ENCODE measurements at places on chromosomes 6 and 20.

DNA sequence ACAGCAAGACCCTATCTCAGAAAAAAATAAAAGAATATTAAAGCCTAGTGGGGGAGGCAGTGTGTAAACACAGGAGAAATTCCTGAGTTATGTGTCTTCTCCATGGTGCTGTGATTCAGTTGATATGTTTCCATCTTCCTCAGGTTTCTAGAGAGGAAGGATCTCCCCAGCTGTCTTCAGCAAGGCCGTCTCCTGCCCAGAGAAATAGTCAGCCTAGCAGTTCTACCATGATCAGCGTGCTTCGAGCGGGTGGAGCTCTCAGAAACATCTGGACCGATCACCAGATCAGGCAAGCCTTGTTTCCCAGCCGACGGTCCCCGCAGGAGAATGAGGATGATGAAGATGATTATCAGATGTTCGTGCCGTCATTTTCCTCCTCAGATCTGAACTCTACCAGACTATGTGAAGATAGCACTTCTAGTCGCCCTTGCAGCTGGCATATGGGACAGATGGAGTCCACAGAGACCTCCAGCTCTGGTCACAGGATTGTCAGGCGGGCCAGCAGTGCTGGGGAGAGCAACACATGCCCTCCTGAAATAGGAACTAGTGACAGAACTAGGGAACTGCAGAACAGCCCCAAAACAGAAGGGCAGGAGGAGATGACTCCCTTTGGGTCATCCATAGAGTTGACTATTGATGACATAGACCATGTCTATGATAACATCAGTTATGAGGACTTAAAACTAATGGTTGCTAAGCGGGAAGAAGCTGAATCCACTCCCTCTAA lies 34.9 kb upstream of the MTHFD1L start:
- DNase-seq = no peak

DNA sequence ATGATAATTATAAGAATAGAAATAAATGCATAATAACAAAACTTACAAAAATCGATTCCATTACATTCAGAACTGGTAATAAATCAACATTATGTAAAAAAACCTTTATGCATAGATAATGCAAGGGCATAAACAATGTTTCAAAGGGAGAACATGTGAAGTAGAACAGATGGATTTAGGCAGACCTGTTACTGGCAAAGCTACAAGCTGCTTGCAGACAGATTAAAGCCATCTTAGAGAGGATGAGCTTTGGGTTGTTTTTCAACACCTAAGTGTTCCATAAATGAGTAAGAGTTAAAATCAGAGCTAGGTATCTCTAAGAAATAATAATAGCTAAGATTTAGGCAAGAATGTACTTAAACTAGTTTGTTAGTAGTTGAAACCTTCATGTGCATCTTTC lies 37.2 kb downstream of the SNAP25 start:
- no peak for DNase-seq

- no peak for DNase-seq
These were observed 830 bp upstream of the CYP24A1 start for GRCh38 chr20:54174457-54175175.

DNA sequence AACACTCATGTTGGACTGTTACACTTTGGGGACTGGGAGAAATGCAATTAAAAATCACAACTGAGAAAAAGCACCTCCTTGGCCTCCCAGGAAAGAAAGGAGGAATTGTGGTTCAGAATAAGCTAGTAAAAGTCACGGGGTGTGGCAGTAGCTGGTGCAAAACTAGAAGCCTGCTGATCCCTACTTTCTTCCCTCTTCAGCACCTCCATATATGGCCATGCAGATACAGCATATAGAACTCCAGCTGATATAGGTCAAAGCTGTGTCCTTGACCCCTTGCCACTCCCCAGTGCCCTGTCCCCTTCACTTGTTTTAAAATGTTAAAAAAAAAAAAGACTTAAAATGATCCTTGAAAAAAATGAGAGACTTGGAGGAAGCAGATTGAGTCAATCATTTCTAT lies 5.5 kb upstream of the FLRT3 start:
- DNase-seq = no peak

- no peak for DNase-seq
These were observed 154.9 kb upstream of the BEND6 start for GRCh38 chr6:56799989-56800388.

DNA sequence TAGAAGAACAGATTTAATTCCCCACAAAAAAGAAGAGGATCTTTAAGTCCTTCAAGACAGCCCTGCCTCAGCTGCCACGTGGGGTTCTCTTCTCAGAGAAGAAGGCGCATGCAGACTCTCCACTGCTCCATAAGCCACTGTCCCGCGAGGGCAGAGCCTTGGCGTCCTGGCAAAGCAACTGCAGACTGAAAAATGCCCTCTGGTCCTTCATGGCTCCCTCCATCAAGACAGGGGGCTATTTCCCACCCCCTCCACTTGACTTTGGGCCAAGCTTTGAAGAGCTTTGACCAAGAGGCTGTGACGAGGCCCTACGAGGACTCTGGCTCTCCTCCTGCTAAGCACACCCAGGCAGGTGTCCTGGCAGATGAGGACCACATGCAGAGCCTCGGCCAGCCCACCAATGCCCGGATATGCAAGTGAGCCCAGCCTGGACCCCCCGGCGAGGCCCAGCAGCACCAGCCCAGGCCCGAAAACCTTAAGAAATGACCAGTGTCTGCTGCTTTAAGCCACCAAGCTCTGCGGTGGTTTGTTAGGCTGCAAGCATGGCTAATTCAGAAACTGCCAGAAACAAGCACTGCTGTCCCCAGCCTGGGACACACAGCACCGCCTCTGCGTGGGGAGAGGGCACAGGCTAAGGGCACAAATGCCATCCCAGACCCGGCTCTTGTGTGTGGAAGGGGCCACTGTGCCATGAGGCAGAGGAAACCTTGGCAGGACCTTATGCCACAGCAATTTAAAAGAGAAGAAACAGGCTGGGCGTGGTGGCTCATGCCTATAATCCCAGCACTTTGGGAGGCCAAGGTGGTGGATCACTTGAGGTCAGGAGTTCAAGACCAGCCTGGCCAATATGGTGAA lies 16.1 kb downstream of the GMEB2 start:
- no peak for DNase-seq

GRCh38 chr6:90186637-90187371 lies 109.8 kb downstream of the BACH2 start:
- no peak for DNase-seq

- DNase-seq = no peak
These were observed 66.9 kb downstream of the RSPH3 start for GRCh38 chr6:158933079-158933595.

- DNase-seq = no peak
These were observed 100.3 kb upstream of the MTHFD1L start for GRCh38 chr6:150765067-150765764.

- no peak for DNase-seq
These were observed 121.0 kb downstream of the SASH1 start for GRCh38 chr6:148463671-148464070.

GRCh38 chr20:37816003-37816402 lies 86.9 kb upstream of the VSTM2L start:
- no peak for DNase-seq

- no peak for DNase-seq
These were observed 3.4 kb upstream of the FAM110A start for GRCh38 chr20:830011-830521.

GRCh38 chr6:9799582-9799981 lies 615.3 kb downstream of the TFAP2A start:
- DNase-seq = no peak

GRCh38 chr6:51678905-51679620 lies 408.4 kb downstream of the PKHD1 start:
- DNase-seq = no peak

- DNase-seq = no peak
These were observed 31.3 kb upstream of the BMP2 start for GRCh38 chr20:6735942-6736845.

- no peak for DNase-seq
These were observed 47.7 kb downstream of the STAU1 start for GRCh38 chr20:49140411-49140810.

DNA sequence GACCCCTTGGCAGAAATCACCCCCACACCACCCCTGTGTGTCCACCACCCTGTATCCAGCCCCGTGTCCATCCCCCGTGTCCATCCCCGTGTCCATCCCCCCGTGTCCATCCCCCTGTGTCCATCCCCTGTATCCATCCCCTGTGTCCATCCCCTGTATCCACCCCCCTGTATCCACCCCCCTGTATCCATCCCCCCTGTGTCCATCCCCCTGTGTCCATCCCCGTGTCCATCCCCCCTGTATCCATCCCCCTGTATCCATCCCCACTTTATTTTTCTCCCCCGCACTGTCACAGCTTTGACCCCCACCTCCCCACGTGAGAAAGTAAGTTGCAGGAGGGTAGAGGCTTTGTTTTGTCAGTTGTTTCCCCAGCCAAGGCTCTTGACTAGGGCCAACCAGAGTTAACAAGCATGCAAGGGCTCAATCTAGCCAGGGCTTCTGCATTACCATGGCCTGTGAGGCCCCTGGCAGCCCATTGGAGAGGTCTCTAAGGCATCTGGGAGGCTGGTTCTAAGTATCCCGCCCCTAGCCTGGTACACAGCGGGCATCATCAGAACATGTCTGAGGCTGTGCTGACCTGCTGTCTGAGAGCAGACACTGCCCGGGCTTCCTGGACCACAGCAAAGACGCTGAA lies 18.1 kb upstream of the SIRPA start:
- no peak for DNase-seq

GRCh38 chr6:81969011-81969410 lies 216.5 kb upstream of the TENT5A start:
- DNase-seq = no peak

DNA sequence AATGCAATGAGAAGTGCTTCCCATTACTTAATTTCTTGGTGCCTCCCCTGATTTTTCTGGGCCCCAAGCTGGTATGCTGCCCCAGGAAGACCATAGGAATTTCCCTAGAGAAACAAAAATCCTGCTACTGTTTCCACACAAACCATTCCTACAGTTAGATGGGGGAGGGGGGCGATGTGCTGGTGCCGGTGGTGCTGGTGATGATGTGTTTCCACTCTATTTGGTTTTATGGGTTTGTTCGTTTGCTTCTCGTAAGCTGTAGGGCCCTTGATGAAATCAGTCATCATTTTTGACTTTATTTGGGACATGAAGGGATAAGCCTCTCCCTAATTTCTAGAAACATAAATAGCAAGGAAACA lies 105.1 kb downstream of the MKKS start:
- no peak for DNase-seq

GRCh38 chr20:44020406-44021148 lies 105.9 kb downstream of the TOX2 start:
- no peak for DNase-seq

- DNase-seq = no peak
These were observed 38.0 kb downstream of the VGLL2 start for GRCh38 chr6:117303323-117303722.

- no peak for DNase-seq
These were observed 198.3 kb downstream of the PLCB1 start for GRCh38 chr20:8330319-8330784.

- no peak for DNase-seq
These were observed 11.2 kb downstream of the TP53INP2 start for GRCh38 chr20:34715384-34715783.

GRCh38 chr6:87544474-87544735 lies 45.4 kb downstream of the RARS2 start:
- no peak for DNase-seq

- DNase-seq = no peak
These were observed 728 bp downstream of the TMC2 start for GRCh38 chr20:2537101-2537500.

DNA sequence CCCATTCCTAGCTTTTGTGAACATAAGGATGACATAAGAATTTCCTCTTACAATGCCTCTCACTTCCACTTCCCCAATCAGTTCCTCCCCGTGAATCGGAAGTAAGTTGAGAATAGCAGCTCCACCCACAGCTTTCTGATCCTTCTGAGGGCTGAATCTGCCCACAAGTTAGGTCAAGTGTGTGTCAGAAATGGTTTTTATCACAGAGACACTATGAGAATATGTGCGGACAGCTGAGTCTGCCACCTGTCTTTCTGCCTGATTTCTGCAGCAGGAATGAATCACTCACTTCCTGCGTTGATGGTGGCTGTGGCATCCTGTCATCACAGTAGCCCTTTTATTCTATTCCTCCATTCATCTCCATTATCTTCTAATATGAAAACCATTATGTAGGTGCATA lies 70.2 kb downstream of the RIN2 start:
- no peak for DNase-seq

DNA sequence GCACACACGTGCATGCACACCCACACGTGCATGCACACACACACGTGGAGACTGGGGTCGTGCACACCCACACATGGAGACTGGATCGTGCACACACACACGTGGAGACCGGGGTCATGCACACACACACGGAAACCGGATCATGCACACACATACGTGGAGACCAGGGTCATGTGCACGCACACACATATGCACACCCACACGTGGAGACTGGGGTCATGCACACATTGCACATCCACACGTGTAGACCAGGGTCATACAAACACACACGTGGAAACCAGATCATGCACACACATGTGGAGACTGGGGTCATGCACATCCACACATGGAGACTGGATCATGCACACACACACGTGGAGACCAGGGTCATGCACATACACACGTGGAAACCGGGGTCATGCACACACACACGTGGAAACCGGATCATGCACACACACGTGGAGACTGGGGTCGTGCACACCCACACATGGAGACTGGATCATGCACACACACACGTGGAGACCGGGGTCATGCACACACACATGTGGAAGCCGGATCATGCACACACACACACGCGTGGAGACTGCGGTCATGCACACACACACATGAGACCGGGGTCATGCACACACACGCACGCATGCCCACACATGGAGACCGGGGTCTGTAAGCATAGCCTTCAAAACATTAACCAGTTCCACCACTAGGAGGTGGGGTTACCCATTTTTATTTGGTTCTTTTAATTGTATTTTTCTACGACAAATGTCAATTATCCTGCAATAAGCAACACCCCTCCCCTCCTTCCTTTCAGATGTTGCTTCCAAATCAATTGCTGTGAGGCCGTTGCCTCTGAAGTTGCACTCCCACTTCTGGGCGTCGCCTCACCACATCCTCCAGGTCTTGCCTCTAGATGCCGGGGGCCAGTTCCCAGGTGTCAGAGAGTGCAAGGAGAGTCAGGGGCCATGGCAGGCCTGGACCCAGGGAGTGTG lies 95.8 kb downstream of the TMEM242 start:
- DNase-seq = no peak
